Breast epithelium (tissue), 4 donors: ENCODE measurements at places on chromosomes 1 and 21.

GRCh38 chr1:204128964-204129896 is 22.6 kb downstream of the ETNK2 start:
- peak; percentile 88 for DNase-seq
- no peak overlapping the region for H3K4me3 ChIP-seq

DNA sequence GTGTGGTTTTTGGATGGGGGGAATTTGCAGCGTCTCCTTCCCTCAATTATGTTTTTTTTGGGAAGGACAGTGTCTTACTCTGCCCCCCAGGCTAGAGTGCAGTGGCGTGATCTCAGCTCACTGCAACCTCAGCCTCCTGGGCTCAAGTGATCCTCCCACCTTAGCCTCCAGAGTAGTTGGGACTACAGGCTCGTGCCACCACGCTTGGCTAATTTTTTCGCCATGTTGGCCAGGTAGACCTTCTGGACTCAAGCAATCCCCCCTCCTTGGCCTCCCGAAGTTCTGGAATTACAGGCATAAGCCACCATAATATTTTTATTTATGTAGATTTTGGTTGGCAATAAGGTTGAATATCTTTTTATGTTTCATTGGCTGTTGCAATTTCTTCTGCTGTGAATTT is 9.5 kb upstream of the PARP1 start:
- H3K4me3 ChIP-seq = no peak overlapping the region
- no peak for DNase-seq
- no peaks in the 10 kb centered on the region for H3K27me3 ChIP-seq
- no peak overlapping the region for H3K27ac ChIP-seq

DNA sequence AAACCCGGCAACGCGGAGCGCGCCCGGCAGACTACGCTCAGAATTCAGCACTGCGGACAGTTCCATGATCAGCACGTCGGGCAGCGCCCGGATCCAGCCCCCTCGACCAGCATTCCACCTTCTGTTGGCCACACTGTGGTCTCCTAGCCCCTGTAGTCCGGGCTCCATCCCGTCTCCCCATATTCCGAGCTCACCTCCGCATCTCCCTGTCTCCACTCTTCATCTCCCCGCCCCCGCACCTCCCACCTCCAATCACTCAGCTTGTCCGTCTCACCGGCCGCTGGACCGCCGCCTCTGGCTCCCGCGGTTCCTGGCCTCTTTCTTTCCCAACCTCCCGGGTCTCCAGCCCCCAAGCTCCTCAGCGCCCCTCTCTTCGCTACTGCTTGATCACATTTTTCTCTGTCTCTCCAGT is 500 bp downstream of the EPHA10 start:
- H3K27ac ChIP-seq = no peak overlapping the region
- no peak for DNase-seq
- peaks cover 5% of the 10 kb centered on the region for H3K27me3 ChIP-seq
- no peaks in the 10 kb centered on the region for H3K36me3 ChIP-seq
- no peaks in the 10 kb centered on the region for H3K4me1 ChIP-seq

DNA sequence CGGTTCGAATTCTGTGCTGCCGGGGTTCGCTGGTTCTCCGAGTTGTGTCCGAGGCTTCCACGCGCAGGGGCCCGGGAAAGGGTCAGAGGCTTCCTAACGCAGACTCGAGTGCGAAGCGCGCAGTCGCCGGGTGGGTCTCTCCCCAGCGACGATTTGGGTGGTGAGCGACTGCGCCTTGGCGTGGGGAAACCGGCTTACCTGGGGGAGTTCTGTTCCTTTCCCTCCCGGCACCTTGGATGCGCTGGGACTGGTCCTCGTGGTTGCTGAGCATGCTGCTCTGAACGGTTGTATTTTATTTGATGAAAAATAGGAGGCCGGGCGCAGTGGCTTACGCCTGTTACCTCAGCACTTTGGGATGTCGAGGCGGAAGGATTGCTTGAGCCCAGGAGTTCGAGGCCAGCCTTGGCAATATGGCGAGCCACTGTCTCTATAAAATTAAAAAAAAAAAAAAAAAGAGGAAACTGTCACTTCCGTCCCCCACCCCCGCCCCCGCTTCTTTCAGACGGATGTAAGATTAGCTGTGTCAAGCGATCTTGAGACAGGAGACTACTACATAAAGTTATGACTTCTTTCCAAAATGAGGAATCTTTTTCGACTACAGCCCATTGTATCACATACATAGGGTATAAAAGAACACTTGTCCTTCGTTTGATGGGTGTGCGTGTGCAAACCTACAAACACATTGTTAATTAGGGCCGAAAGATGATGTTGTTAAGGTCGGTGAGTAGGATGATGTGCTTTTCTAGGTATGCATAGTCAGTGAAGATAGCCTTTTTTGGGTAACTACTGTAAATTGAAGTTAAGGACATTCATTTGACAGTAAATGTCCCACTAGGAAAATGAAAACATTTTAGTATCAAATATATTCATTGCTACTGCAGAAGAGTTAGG is at the start of gene CCDC18:
Gene CCDC18, plus strand, starts transcription at position 2 of the 891 bp plus-strand sequence. CDS start 2,638 bp downstream, outside the sequence.
- peak within 1 kb of the TSS; percentile 95 for H3K4me3 ChIP-seq
- no peaks in the 10 kb centered on the region for H3K36me3 ChIP-seq
- H3K4me1 ChIP-seq = no peaks in the 10 kb centered on the region
- no peaks in the 10 kb centered on the region for H3K27me3 ChIP-seq

DNA sequence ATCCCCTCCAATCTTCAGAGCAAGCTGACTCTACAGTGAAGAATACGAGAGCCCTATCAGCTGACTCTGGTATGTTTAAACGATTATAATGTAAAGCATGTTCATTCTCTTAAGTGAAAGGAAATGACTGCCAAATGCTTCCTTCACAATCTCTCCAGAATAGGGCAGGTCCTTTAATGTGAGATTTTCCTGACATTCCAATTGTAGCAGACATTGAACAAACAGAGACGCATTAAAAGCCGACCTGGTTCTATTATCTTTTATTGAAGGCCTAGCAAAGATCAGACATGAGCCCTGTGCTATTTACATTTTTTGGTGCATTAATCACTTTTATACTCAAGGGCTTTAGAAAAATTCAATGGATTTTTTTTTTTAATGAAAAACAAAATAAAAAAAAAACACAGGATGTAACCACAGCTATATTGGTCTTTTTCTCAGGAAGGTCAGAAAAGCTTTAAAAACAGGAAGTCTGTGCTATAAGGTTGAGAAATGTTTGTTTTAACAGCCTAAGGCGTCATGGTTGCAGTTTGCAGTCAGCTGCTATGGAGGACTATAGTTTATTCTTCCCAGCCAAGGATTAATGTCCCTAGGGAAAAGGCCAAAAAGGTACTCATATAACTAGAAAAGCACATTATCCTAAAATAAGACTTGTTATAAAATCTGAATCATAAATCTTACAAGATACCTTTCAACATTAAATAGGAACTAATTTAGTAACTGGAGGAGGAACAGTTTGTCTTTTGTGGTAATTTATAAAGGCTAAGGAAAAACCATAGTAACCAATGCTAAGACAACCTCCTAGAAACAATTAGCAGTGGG is 104.8 kb downstream of the RERE start:
- no peaks in the 10 kb centered on the region for H3K27me3 ChIP-seq
- DNase-seq = no peak
- no peak overlapping the region for H3K4me3 ChIP-seq
- H3K4me1 ChIP-seq = no peaks in the 10 kb centered on the region

- H3K27ac ChIP-seq = no peak overlapping the region
- H3K4me1 ChIP-seq = peaks cover 8% of the 10 kb centered on the region
- peaks cover 60% of the 10 kb centered on the region for H3K27me3 ChIP-seq
- no peak for DNase-seq
Observed at GRCh38 chr1:6178751-6179563, 1.2 kb downstream of the CHD5 start.

DNA sequence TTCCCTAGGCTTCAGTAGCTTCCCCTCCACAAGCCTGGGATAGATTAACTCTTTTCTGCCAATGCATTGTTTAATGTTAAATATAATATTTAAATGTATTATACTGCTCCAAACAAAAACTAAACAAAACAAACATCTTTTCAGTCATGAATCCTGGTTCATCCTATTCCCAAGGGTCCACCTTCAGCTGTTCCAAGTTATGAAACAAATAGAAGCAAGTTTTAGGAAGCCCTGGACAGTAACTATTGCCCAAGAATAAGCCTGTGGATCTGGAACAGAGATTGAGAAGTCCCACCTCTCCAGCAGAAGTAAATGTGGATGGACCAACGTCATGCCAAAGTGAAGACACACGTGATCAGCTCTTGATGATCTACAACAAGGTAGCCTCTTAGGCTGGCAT is 408.1 kb downstream of the SETD4 start:
- H3K27ac ChIP-seq = no peak overlapping the region
- H3K27me3 ChIP-seq = no peaks in the 10 kb centered on the region
- no peak overlapping the region for H3K4me3 ChIP-seq
- no peaks in the 10 kb centered on the region for H3K36me3 ChIP-seq

DNA sequence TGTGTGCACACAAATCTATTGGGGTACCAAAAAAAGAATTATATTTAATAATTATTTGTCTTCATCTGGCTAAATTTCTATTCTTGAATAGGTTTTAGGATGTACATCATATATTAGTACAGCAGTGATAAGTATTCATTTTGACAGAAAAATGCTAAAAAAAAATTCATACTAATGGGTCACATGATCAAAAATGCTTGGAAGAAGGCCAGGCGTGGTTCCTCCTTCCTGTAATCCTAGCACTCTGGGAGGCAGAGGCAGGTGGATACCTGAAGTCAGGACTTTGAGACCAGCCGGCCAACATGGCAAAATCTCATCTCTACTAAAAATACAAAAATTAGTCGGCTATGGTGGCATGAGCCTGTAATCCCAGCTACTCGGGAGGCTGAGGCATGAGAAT is 26.9 kb upstream of the PTGFRN start:
- no peaks in the 10 kb centered on the region for H3K27me3 ChIP-seq
- H3K4me3 ChIP-seq = no peak overlapping the region
- H3K4me1 ChIP-seq = peaks cover 8% of the 10 kb centered on the region
